ENCODE measurements at places on chromosomes 1 and 21.

- no peak for DNase-seq
Measured at GRCh38 chr1:71298633-71299032, 217.8 kb upstream of the ZRANB2 start.

DNA sequence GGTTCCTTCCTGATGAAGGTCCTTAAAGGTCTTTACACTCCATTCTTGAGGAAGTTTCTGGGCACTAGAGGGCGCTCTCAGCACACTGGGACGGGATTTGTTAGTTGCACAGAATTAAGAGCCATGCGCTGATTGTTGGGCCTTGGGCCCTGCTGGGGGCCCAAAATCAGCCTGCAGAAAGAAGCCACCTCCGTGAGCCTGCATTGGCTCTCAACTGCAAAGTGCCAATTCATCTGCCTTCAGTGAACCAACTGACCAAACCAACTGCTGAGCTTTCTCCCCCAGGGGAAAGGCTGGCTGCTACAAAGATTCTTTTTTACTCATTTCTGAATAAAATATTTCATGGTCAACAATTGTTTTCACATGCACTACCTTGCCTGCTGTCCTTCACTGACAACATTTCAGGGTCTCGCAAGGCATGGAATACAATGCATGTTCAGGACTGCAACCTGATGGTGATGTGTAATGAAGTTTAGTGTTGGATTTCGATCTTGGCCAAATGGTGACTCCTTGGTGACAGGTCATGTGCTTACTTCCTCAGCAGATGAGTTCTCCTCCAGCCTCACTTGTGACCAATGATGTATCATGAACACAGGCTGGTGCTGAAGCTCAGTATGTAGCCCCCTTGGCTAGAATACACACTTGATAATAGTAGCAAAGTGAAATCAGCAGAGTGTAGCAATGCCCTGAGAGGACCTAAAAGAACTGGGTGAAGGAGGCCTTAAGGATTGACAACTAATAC is 45.7 kb upstream of the PRDX6 start:
- DNase-seq, result peak; percentile 89

- no peak for DNase-seq
Measured at GRCh38 chr1:205091043-205091740, 6.9 kb upstream of the TMEM81 start.

DNA sequence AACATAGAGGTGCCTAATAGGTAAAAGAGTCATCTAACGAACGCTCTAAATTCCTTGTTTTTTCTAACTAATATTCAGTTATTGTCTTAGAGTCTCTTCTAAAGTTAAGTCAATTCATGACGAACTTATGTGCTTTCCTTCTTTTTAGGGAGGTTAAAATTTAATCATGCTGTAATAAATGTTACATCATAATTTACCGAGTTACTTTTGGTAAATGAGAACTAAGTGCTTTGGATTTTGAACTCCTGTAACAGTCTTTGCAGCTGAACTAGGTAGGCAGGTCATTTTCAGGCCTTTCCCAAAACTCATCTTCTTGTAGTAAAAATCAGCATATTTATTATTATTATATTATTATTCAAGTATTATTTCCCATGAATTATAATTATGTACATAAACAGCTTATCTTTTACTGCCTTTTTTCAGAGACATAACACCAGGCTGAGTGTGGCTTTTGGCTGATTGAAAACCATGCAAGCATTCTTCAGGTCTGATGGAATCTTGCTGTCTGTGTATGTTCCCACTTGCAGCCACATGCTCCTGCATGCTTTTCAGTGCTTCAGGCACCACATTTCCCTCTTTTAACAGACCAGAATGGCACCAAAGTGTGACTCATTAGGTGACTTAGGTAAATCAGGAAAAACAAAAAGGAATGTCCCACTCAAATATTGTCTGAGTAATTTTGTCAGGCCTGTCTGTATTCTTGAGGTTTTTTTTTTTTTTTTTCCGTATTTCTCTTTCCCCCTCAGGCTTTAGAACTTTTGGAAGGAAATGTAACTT is 81.0 kb upstream of the CD55 start:
- DNase-seq, result no peak

DNA sequence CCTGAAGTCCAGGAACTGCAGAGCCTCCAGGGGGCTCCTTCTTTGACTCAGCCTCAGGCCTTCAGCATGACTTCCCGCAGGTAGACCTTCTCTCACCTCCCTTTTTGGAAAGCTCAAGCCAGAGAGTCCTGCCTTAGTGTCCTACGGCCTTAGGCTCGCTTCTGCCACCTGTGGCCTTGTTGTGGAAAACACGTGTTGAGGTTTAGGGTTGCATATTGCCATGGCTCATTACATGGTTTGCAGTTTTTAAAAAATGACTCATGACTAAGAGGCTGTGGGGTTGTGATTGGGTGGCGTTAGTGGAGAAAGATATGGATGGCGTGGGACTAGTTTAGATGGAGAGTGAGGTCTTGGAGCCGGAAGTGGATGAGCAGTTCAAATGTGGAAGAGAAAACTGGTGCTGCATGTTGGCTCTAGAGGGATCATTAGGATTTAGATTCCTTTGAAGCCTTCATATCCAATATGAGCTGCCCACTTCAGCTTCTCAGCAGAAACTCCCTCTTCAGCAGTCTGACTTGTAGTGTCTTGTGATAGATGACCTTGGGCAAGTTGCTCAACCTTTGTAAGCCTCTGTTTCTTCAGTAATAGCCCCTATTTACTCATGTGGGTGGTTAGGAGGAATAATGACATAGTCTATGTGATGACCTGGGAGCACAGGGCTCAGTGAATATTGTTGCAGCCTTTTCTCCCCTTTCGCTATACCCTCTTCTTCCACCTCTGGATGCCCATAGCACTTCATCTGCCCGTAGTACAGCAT is 6.5 kb upstream of the FGGY start:
- peak; percentile 19 for DNase-seq

GRCh38 chr1:156773607-156774006 is 6.3 kb downstream of the PRCC start:
- DNase-seq, result no peak

Measured in kidney (tissue), 22 donors.